Right lobe of liver (tissue), 6 donors: ENCODE measurements at places on chromosomes 12 and 14. TPM values are rescaled to one million over a fixed set of nuclear protein-coding genes. Genes with fewer than 3 reads are reported as not detected.

DNA sequence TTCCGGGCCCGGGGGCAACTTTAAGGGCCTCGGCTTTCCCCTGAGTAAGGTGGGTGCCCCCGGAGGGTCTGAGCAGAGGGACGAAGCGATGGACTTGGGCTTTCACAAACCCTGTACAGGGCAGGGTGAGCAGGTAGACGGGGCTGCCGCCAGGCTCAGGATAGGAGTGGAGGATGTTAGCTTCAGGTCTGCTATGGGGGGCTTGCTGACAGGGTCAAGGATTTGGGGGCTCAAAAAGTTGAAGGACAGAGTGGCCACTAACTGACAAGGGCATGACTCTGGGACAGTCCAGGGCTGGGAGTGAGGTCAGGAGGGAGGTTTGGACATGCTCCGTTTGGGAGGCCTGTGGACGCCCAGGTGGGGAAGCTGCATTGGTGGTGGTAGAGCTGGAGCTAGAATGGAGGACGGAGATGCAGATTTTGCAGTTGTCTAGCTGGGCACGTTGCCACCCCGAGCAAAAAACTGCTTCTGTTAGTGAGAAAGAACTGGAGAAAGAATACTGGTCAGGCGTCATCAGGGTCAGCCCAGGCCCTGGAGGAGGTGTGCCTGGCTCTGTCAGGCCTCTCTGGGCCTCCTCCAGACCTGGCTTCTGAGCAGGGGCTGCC, 113.3 kb downstream of the ADGRD1 start:
- no peak overlapping the region for H3K4me3 ChIP-seq
- no peaks in the 10 kb centered on the region for H3K27me3 ChIP-seq
- no peak overlapping the region for H3K27ac ChIP-seq

The C1RL gene
- 233 TPM for total RNA-seq

DNA sequence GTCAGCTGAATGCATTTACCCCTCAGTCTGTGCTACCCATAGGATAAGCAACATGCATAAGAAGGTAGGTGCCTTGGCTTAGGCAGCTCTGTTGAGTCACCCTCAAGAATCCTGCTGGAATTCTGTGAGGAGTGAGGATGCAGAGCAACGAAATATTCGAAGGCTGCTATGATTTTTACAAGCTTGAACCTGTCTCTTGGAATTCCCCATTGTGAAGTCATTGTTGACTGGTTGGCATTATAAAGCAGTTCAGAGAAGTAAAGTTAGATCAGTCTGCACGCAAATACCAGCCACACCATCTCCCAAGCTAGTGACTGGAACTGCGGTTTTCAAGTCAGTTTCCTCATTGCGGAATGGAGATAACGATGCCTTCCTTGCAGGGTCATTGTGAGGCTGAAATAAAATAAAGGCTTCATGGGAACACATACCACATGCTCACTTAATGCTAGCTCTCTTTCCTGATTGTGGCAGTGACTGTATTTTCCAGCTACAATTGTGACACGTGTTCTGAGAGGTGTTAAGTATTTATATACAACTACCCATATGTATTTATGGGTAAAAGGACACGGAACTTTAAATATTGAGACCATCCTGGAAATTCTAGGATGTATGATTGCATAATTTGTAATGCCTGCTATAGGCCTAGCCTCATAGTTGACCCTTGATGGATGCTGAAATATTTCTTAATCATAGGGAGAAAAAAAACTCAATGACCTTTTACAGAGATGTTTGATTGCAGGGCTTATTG, 96.7 kb downstream of the ETV6 start:
- H3K4me3 ChIP-seq = no peak overlapping the region
- no peaks in the 10 kb centered on the region for H3K4me1 ChIP-seq
- H3K27me3 ChIP-seq = no peaks in the 10 kb centered on the region
- H3K27ac ChIP-seq = no peak overlapping the region
- no peaks in the 10 kb centered on the region for H3K36me3 ChIP-seq
- DNase-seq = no peak

GRCh38 chr12:71840231-71840847, 780 bp downstream of the TBC1D15 start:
- no peaks in the 10 kb centered on the region for H3K36me3 ChIP-seq
- no peak for DNase-seq
- no peaks in the 10 kb centered on the region for H3K27me3 ChIP-seq
- H3K4me3 ChIP-seq = peak overlapping the region; percentile 72
- H3K27ac ChIP-seq = peak overlapping the region; percentile 95

DNA sequence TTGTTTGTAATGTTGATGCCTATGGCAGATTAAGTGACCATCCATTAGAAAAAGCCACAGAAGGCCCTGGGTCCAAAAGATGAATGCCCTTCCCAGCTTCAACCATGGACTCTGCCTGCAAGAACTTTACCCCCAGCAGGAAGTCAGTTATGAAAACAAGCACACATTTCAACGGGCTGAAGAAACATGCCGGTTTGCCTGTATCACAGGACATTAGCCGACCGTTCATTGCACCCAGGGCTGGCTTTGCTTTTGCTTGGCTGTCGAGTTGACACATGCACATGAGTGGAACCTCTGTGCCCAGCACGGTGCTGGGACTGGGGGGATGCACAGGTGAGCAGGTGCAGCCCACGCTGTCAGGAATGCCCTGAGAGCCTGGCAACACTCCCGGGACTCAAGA, 1087.0 kb downstream of the BCL11B start:
- H3K4me3 ChIP-seq = no peak overlapping the region
- no peak overlapping the region for H3K27ac ChIP-seq
- no peaks in the 10 kb centered on the region for H3K27me3 ChIP-seq
- H3K4me1 ChIP-seq = no peaks in the 10 kb centered on the region

DNA sequence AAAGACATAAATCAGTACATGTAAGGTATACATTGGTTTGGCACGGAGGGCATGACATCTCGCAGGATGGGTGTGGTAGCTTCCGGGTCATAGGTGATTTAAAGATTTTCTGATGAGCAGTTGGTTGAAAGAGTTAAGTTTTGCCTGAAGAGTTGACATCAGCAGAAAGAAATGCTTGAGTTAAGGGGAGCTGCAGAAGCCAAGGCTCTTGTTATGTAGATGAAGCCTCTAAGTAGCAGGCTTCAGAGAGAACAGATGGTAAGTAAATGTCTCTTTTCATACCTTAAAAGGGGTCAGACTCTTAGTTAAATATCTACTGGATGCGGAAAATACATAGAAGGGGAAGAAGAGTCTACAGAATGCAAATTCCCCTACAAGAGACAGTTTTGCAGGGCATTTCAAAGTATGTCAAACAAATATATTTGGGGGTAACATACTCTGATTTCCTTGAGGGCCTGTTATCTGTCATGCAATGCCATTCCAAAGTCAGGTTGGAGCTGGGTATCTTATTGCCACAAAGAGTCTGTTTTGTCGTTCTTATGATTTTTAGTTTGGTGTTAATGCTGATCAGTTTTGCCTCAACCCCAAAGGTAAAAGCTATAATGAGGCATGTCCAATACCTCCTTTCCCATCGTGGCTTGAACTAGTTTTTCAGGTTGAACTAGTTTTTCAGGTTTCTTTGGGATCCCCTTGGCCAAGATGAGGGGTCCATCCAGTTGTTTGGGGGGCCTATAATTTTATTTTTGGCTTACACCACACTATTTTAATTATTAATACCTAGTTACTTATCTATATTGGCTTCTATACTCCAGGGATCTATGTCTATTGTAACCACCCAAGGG, 67.0 kb downstream of the PTHLH start:
- H3K27me3 ChIP-seq = no peaks in the 10 kb centered on the region
- no peak overlapping the region for H3K4me3 ChIP-seq
- H3K36me3 ChIP-seq = no peaks in the 10 kb centered on the region
- H3K27ac ChIP-seq = no peak overlapping the region
- no peaks in the 10 kb centered on the region for H3K4me1 ChIP-seq

DNA sequence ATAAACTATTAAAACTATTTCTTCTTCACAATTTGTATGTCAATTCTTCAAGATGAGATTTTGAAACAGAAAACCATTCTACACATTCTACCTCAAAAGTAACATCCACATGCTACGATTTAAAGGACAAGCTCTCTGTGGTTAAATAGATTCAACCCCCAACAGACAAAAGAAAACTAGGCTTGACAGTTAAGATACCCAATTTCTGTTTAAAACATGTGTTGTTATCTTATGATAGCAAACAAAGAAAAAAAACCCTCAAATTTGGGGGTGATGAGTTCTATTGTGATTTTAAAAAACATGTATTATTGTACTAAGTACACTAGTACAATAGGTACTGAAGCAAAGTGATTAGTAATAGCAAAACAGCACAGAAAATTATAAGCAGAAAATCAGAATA, 33.8 kb downstream of the ATF7 start:
- DNase-seq = no peak
- no peaks in the 10 kb centered on the region for H3K4me1 ChIP-seq
- no peaks in the 10 kb centered on the region for H3K36me3 ChIP-seq
- no peak overlapping the region for H3K27ac ChIP-seq
- H3K27me3 ChIP-seq = no peaks in the 10 kb centered on the region

- no peaks in the 10 kb centered on the region for H3K36me3 ChIP-seq
- no peaks in the 10 kb centered on the region for H3K27me3 ChIP-seq
- DNase-seq = no peak
- H3K4me1 ChIP-seq = no peaks in the 10 kb centered on the region
These were observed 728.7 kb upstream of the TMEM132C start for GRCh38 chr12:127538316-127538715.

DNA sequence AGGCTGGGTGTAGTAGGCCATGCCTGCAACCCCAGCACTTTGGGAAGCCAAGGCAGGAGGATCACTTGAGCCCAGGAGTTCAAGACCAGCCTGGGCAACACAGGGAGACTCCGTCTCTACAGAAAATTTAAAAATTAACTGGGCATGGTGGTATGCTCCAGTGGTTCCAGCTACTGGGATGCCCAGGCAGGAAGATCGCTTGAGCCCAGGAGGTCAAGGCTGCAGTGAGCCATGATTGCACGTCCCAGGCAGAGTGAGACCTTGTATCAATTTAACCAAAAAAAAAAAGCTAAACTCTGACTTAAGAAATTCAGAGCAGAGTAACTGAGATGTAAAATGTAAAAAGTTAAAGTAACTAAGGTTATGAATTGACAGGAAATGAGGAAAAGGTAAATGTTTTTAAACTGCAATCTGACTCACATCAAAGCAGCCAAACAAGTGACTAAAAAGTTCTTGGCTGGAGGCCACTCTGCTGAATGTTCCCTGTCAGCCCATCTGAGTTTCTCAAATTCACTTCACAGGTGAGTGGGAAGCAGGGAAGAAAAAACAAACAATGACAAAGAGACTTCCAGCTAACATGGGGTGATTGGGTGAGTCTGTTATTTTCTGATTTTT, 21.3 kb downstream of the PRKD1 start:
- DNase-seq = no peak
- H3K27ac ChIP-seq = peak overlapping the region; percentile 16
- no peaks in the 10 kb centered on the region for H3K36me3 ChIP-seq
- no peaks in the 10 kb centered on the region for H3K4me1 ChIP-seq

DNA sequence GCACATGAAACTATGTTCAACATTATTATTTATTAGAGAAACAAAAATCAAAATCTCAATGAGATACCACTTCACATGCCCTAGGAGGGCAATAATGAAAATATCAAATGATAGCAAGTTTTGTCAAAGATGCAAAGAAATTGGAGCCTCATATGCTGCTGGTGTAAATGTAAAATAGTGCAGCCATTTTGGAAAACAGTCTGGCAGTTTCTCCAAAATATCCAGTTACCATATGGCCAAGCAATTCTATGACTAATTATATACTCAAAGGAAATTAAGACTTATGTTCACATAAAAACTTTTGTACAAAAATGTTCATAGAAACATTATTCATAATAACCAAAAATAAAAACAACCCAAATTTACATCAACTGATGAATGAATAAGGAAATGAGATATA, 313.6 kb upstream of the LMO3 start:
- no peak overlapping the region for H3K4me3 ChIP-seq
- no peaks in the 10 kb centered on the region for H3K36me3 ChIP-seq
- no peaks in the 10 kb centered on the region for H3K4me1 ChIP-seq

The RAD51B gene
- total RNA-seq = 5.0 TPM

DNA sequence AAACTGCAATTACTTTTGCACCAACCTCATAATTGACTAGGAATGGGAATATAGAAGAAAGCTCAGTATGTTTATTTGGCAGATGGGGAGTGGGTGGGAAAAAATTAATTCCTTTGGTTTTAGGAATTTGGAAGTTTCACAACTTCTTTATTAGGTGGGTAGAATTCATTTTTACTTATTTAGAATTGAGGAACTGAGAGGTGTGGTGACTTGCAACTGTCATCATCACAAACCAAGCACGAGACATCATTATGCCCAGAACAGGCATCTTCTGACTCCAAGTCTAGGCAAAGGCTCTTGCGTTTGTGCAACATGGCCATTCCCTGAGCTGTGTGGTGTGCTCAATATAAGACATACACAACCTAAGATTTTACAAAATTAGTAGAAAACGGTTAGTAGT, 380.0 kb downstream of the ATP23 start:
- no peaks in the 10 kb centered on the region for H3K4me1 ChIP-seq
- H3K27me3 ChIP-seq = no peaks in the 10 kb centered on the region
- H3K4me3 ChIP-seq = no peak overlapping the region
- DNase-seq = no peak
- no peak overlapping the region for H3K27ac ChIP-seq
- H3K36me3 ChIP-seq = no peaks in the 10 kb centered on the region

GRCh38 chr12:122999196-122999946, 18.9 kb downstream of the ARL6IP4 start:
- H3K27me3 ChIP-seq = no peaks in the 10 kb centered on the region
- H3K4me3 ChIP-seq = no peak overlapping the region
- no peak overlapping the region for H3K27ac ChIP-seq
- DNase-seq = peak; percentile 32
- peaks cover 33% of the 10 kb centered on the region for H3K4me1 ChIP-seq
- H3K36me3 ChIP-seq = no peaks in the 10 kb centered on the region

GRCh38 chr12:56897844-56898361, 36.3 kb downstream of the SDR9C7 start:
- H3K27me3 ChIP-seq = no peaks in the 10 kb centered on the region
- no peak overlapping the region for H3K4me3 ChIP-seq
- H3K4me1 ChIP-seq = peaks cover 2% of the 10 kb centered on the region

DNA sequence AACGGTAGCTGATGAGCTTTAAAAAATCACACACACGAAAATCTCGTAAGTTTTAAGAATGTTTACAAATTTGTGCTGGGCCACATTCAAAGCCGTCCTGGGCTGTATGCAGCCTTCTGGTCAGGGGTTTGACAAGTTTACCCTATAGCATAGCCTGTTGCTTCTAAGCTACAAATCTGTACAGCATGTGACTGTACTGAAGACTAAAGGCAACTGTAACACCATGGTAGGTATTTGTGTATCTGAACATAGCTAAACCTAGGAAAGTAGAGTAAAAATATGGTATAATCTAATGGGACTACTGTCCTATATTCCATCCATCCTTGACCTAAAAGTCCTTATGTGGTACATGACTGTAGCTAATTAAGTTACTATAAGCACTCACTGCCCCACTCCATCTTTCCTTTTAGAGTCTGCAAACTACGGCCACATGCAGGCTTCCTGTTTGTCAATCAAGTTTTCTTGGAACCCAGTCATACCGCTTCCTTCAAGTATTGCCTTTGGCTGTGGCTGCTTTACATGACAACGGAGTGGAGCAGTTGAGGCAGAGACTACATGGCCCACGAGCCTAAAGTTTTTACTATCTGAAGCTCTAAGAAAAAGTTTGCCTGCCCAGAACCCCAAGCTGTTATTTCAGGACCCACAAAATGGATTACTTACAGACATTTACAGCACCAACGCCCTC, 18.5 kb downstream of the KRT7 start:
- no peaks in the 10 kb centered on the region for H3K27me3 ChIP-seq
- H3K4me3 ChIP-seq = no peak overlapping the region
- no peaks in the 10 kb centered on the region for H3K4me1 ChIP-seq
- DNase-seq = no peak
- no peaks in the 10 kb centered on the region for H3K36me3 ChIP-seq

The GLRX5 gene
- total RNA-seq = 48.5 TPM

The BICD1 gene
- total RNA-seq = 1.0 TPM

The COCH gene
- 0.14 TPM for total RNA-seq
